ENCODE measurements at places on chromosomes 7 and 10. TPM values are rescaled to one million over a fixed set of nuclear protein-coding genes. Genes with fewer than 3 reads are reported as not detected.

The PRSS37 gene
- total RNA-seq, result not detected

The GJC3 gene
- 0.08 TPM for total RNA-seq

The UPK3B gene
- total RNA-seq, result 0.42 TPM

DNA sequence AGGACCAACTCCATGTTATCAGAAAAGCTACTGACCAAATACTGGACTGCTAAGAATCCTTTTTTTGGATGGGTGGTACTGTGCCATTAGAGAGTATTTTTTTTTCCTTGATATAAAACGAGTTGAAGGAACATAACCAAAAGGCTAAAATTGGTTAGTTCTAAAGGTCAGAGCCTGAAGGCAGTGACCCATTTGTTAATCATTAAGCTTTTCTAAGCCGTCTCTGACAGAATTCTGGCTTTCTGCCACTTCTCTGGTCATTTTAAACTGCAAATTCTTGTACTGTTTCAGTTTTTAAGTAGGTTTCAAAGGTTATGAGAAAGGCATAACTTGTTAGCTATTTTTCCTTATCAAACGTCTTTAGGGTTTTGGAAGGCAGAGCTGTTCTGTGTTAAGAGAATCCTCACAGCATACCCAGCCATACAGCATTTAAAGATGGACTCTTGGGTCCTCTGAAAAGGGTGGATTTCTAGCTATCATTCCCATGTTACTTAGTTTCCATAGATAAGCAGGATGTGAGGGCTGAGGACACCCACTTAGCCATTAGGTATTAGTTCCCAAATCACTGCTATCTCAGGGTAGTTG, 196.8 kb downstream of the RNLS start:
- no peak for DNase-seq

The ARHGAP12 gene
- 15.2 TPM for total RNA-seq

The ST7 gene
- total RNA-seq, result 28.3 TPM

DNA sequence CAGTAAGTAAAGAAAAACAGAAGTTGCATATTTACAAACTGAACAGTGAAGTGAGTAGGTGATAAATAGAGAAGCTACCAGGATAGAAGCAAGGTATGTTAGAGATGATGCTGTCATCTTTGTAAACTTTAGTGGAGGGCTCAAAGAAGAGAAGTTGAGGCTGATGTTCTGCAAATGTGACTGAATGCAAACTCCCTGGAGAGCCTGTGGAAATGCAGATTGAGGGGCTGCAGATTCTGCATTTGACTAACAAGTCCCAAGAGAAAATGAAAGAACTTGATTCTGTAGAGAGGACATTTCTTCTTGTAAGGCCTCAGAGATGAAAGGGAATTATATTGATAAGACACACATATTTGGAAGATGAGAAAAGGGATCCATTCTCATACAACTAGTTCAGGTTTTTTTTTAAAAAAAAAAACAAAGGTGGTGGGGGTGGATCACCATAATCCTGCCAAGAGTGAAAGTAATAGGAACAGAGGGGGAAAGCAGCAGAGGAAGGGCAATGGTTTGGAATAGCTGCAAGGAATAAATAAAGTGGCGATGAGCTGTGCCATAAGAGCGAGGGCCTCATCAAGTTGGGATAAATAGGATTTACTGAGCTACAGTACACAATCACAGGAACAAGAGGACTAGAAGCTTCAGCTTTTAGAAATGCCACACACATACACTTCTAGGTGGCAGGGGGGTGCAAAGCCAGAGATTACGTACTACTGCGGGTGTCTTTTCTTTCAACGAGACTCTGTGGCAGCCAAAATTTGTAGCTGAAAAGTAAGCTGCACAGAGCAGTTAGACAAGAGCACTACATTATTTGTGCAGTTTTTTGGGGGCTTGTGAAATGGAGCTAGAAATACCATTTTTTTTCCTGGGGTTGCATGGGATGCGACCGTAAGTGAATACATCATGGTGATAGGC, 778.5 kb downstream of the NRG3 start:
- DNase-seq, result no peak

DNA sequence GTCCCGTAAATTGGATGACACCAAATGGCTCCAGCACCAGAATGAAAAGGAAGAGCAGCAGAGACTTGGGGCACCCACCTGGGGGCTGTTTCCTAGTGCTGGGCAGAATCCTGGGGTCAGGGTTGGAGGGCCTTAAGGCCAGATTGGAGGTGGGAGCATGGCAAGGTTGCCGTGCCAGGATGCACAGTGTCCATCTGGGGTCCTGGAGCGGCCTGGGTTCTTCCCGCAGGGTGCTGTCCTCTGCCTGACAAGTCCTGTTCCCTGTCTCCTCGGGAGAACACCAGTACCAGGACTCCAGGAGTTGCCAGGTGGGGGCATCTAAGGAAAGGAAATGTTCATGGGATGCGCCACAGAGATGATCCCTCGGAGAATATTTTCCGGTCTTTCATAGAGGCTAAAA, 42.8 kb downstream of the MGMT start:
- no peak for DNase-seq

GRCh38 chr7:25314731-25315267, 86.5 kb upstream of the NPVF start:
- DNase-seq, result no peak

DNA sequence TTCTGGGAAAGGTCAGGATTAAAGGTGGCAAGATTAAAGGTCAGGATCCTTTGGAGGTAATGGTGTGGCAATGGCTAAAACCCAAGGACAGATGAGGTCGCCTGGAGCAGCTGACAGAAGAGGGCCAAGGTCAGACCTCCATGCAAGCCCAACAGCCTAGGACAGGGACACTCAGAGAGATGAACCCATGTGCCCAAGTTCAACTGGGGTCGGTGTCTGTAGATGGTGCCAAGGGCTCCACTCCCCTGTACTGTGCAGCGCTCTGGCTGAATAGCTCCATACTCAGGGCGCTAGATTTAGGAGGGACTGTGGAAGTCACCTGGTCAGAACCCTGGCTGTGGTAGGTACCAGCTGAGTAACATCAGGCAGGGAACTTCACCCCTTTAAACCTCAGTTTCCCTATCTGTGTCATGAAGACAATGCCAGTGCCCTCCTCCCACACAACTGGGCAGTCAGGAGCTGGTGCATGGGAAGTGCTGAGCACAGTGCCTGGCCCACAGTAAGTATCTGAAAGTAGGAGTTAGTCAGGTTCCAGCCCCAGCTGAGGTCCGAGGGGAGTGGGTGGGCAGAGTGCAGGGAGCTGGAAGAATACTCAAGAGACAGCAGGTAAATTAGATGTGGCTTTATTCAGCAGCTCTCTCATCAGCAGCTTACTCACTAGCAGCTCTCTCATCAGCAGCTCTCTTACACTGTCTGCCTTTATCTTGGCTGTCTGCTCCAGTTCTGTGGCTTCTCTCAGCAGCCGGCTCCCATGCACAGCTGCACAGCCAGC, 327.1 kb downstream of the GLRX3 start:
- DNase-seq, result peak; percentile 17

DNA sequence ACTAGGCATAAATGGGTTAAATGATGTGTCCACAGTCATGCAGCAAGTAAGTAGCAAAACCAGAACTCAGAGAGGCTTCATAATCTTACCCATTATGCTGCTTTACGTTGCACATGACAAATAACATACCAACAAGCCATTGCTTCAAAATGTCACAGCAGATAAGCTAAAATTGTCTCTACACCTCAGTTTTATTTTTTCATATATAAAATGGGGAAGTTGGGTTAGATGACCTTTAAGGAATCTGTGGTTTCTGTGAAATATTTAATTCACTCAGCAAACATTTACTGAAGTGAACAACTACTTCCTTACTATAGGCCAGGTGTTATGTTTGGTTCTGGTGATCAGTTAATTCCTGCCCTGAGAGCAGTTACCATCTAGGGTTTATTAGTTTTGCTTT, 2.2 kb upstream of the ASCC1 start:
- no peak for DNase-seq

DNA sequence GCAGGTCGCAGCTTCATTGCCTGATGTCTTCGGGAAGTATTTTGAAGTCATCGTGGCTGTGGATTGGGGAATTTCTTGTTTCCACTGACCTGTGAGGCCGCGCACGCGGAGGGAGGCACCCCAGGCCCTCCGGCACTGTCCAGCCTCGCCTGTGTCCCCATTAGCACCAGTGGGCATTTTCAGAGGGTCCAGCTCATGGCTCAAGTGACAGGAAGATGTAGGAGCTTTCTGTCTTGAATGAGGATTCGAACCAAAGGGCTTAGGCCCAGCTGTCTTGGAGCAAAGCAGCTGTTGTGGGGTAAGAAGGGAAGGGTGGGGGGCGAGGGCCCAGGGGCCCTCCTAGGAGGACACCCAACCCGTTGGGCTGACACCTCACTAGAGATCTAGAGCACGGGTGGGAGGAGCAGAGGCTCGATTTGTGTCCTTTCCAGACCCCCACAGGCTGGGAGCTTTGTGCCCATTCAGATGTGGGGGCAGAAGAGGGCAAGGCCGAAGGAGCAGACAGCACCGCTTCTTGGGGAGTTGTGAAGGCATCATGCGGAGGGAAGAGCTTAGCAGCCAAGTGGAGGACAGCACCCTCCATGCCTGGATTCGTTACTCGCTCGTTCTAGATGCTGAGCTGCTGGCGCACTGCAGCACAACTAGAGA, 914 bp downstream of the ZNF37A start:
- DNase-seq, result no peak

DNA sequence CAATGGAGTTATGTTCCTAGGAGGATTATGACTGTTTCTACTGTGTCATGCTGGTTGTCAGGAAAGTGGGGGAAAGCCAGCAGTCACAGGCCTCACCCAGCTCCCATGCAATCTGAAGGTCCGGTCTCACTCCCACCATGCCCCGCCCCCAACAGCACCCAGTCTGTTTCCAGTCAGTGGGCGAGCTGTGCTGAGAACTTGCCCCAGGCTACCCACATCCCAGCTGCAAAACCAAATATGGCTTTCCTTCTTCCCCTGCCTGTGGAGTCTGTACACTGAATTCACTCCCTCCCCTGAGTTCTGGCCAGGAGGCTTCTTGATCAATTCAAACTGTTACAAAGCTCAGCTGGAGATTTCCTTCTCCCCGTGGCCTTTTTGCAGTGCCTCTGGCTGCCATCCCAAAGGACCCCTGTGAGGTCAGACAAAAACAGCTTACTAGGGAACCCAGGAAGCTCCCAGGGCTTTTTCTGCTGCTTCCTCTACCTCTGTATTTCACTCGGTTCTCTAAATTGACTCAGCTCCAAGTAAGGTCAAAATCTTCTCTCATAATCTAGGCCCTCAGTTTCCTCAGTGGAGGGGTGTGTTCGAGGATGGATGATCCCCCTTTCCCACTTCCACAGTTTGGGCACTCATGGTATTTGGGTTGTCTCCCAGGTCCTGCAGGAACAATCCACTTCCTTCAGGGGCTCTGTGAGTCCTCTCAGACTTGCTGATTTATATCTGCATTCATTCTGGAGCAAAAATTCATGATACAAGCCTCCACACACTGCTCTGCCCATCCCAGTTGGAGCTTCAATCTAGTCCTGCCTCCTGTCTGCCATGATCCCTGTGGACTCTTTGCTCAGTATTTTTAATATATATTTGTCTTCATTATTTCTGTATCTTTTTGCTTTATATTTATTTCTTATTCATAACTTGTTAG, 205.5 kb downstream of the SEMA3D start:
- no peak for DNase-seq

The HABP2 gene
- 247 TPM for total RNA-seq

GRCh38 chr10:6123532-6123931, 34.7 kb downstream of the RBM17 start:
- no peak for DNase-seq

DNA sequence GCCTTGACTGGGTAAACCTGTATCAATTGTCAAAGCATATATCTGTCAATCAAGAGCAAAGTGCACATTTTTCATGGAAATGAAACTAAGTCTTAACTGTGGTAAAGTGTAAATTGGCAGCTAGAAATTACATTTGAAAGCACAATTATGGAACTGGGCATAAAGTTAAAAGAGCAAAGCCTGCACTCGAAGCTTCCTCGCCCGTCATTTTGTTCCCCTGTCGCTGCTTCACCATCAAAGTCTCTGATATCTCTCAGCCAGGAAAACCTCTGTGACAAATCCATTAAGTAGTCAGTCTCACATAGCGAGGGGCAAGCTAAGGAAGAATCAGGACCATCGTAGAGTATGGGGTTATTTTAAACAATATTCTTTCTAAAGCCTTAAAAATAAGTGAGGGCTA, 27.9 kb downstream of the PON1 start:
- DNase-seq, result no peak

Data from liver (tissue), 10 donors.